CD4-positive, CD25-positive, alpha-beta regulatory T cell (primary cell): ENCODE measurements at places on chromosomes 2 and 18. TPM values are rescaled to one million over a fixed set of nuclear protein-coding genes. Genes with fewer than 3 reads are reported as not detected.

CXCR2 gene
- not detected for total RNA-seq

- DNase-seq: no peak
These were observed 116.0 kb downstream of the CDC42EP3 start for GRCh38 chr2:37555457-37555856.

ALPG gene
- total RNA-seq: not detected

- DNase-seq: peak; percentile 60
These were observed 42.1 kb downstream of the BMP10 start for GRCh38 chr2:68828887-68829708.

DNA sequence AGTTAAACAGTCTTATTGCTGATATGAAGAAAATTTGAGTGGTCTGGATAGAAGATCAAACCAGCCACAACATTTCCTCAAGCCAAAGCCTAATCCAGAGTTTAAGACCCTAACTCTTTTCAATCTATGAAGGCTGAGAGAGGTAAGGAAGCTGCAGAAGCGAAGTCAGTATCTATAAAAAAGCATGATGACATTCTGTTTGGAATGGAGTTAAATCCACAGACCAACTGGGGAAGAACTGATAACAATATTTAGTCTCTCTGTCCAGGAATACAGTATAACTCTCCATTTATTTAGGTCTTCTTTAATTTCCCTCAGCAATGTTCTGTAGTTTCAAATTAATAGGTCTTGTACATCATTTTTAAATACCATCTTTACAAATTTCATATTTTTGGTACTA lies 16.0 kb downstream of the PIGN start:
- no peak for DNase-seq

MRPS9 gene
- 13.2 TPM for total RNA-seq

GRCh38 chr2:234286118-234286598 lies 210.7 kb downstream of the ARL4C start:
- DNase-seq: no peak

DNA sequence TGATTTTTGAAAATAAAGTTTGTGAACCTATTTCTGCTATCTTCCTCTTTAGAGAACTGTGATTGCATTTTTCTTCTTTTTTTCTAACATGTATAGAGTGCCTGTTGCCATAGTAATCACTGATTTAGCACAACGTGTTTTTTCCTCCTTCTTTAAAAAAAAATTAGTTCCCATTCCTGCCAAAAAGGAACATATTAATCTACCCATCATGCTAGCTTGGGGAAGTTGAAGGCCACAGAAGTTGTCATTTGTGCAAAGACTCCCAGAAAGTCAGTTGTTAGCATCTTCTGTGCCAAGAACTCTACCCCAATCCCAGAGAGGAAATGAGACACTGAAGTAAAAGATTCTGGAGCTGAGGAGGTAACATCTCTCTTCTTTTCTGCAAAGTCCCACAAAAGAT lies 57.3 kb downstream of the SLC8A1 start:
- no peak for DNase-seq

GRCh38 chr18:36331521-36331971 lies 34.0 kb downstream of the FHOD3 start:
- no peak for DNase-seq

CFC1 gene
- total RNA-seq: not detected

DNA sequence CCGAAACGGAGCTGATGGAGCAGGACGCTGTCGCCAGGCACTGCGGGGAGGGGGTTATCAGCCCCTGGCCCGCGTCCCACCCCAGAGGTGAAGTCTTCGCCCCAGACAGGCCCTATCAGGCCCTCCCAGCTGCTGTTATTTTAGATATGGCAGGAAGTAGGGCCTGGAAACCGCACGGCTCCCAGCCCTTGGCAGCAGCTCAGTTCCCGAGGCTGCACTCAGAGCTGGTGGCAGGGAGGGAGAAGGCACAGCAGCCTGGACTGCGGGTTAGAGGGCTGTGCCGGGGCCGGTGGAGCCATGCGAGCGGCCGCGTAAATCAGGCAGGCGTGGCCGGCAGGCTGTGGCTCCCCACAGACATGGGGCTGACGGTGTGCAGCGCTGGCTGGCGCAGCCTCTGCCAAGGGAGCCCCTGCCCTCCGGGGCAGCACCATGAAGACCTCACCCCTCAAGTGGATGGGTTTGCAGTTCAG lies 111.4 kb downstream of the NFATC1 start:
- DNase-seq: peak; percentile 28

PROKR1 gene
- total RNA-seq: not detected

GRCh38 chr2:128236491-128237035 lies 82.1 kb downstream of the HS6ST1 start:
- no peak for DNase-seq

DNA sequence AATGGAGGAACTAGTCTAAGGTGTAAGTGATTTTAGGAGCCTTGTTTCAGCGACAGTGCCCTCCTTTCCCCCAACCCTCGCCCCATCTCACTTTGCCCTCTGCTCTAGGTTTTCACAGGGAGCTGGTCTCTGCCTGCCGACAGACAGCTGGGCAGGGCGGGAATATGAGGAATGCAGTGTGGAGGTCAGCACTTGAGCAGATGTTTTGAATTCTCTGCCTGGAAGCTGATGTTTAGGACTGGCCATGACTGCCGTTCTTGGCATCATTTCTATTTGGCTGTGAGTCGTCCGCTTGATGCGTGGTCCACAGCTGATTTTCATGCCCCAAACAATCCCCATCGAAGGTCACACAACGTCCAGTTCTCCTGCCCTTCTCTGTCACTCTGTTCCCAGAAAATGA lies 55.1 kb upstream of the SIX3 start:
- no peak for DNase-seq

GRCh38 chr18:48636436-48636835 lies 97.6 kb downstream of the CTIF start:
- DNase-seq: no peak

- no peak for DNase-seq
These were observed 31.5 kb downstream of the FBXO48 start for GRCh38 chr2:68435615-68436014.

GRCh38 chr2:74066491-74067203 lies 81.1 kb downstream of the BOLA3 start:
- no peak for DNase-seq

DNA sequence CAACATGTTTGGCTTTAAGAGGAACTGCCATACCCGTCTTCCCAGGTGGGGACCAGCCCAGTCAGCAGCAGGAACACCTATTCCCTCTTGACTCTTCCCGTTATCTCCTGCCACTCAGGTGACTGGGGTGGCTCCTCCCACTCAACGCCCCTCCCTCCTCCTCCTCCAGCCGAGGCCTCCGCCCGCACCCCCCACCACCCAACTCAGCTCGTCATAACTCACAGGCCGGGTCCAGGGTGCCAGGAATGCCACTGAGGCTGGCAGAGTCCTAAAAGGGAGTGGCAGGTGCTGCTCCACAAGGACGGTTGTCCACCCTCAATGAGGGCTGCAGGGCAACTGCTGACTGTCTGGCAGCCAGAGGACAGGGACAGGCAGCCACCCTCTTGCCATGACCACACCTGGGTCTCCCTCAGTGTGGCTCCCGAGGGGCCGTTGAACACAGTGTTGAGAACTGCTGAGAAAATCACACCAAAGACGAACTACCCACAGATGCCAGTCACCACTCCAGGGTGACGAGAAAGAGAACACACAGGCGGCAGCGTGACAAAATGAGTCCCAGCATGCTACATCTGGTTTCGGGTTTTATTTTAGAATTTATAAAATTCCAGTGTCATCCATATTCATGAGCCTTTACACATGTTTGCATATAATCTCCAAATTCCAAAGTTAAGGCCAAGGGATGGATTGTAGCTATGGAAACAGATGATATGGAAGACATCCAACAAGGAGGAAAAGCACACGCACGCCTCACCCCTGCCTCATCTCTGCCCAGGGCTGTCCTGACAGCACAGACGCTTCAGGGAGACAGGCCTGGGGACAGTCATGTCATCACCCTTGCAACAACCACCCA lies 38.5 kb downstream of the ANO7 start:
- no peak for DNase-seq

DNA sequence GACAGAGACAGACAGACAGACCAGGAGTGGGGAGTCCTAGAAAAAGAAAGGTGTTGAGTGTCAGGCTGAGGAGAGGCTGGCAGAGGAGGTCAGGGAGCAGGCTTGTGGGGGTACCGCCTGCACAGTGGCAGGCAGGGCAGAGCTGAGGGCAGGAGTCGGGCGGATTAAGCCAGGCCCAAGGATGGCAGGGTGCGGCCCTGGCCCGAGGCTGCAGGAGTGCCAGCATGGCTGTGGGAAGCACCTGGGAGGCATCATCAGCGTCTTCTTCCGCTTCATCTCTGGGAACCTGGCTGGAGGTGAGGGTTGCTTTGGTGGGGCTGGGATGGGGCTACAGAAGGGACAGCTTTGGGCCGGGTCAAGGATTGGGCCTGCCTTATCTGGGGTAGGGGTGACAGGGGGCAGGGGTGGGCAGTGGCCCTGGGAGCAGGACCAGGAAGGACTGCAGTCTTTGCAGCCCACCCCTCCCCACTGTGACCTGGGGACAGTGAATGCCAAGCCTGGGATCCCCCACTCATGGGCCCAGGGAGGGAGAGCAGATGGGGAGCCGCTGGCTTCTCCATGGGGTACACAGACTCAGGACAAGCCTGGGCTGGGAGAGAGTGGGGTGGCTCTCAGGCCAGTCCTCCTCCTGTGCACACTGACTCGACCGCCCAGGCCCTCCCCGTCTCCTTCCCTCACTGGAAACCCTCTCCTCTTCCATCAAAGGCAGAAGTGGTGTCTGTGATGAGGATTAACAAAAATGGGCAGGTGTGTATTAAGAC lies 20.7 kb downstream of the KCNIP3 start:
- no peak for DNase-seq

- DNase-seq: no peak
These were observed 265.7 kb downstream of the TCF4 start for GRCh38 chr18:55322178-55322735.

GRCh38 chr2:63755965-63756364 lies 85.7 kb upstream of the UGP2 start:
- no peak for DNase-seq

RSAD2 gene
- 4.1 TPM for total RNA-seq

- no peak for DNase-seq
These were observed 129.5 kb upstream of the TTC27 start for GRCh38 chr2:32498306-32498705.

RGPD8 gene
- total RNA-seq: 48.1 TPM

DNA sequence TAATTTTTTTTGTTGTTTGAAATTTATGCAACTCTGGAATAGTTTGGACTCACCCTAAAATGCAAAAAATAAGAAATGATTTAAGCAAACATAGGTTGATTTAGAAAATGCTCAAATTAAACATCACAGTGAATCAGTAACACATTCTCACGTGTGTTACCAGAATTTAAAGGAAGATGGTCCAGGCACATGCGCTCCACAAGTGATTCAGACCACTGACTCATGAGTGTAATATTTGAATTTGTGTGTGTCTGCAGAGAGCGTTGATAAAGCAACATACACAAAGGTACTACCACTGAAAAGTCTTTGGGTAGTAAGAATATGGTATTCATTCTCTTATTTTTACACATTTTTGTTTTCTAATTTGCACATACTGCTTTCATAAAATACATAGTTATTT lies 7.9 kb downstream of the SS18 start:
- DNase-seq: no peak

MAP2 gene
- not detected for total RNA-seq

IMPA2 gene
- 5.1 TPM for total RNA-seq

- DNase-seq: no peak
These were observed 47.2 kb downstream of the MAP2 start for GRCh38 chr2:209471037-209471436.
